ENCODE measurements at places on chromosomes 12 and 14.

DNA sequence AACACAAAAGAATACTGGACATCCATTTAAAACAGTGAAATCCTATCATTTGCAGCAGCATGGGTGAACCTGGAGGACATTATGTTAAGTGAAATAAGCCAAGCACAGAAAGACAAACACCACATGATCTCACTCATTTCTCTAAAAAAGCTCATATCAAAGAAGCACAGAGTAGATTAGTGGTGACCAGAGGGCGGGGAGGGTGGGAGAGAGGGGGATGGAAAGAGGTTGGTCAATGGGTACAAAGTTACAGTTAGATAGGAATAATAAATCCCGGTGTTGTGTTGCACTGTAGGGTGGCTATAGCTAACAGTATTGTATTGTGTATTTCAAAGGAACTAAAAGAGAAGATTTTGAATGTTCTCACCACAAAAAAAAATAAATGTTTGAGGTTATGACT is 52.4 kb downstream of the DUSP6 start:
- DNase-seq = no peak

GRCh38 chr14:83058068-83058467 is 1524.4 kb upstream of the SEL1L start:
- DNase-seq = no peak

DNA sequence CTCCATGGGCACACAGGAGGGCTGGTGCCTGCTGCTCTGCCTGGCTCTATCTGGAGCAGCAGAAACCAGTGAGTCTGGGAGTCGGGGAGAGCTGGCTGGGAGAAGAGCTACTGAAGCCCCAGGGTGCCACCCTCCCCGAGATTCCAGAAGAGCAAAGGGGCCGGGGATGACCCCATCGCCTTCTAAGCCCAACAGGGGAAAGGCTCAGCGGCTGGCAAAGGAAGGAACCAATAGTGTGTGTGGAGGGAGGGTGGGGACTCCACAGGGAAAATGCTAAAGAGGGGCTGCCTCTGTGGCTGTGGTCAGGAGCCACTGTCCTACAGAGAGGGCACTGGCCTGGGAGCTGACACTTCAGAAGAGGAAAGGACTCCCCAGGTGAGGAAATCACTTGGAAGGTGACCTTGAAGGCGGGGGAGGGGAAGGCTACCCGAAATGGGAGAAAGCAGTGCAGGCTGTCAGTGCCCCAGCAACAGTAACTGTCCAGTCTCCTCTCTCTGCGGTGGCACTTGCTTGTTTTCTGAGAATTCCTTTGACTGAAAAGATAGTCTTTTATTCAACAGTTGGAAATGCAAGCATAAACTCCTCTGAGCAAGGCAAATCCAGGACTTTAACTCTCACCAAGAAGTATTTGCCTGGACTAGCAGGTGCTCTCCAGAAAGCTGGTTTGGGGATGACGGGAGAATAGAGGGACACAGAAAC is 552 bp downstream of the TAPBPL start:
- DNase-seq = no peak

DNA sequence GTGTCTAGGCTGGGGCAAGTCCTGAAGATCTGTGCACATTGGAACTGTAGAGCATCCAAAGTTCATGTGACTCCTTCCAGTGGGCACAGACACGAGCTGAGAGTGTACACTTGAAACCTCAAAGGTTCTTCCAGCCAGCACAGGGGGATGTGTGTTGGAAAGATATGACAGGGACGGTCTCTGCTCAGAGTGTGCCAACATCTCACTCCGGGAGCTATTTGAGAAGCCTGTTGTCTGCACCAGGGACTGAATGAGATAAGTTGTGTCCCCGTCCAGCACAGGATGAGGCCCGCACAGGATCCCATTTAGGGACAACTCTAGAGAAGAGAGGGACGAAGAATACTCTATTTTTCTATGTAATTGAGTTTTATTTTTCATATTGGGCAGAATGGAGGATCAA is 136.3 kb downstream of the SNAPC1 start:
- no peak for DNase-seq

DNA sequence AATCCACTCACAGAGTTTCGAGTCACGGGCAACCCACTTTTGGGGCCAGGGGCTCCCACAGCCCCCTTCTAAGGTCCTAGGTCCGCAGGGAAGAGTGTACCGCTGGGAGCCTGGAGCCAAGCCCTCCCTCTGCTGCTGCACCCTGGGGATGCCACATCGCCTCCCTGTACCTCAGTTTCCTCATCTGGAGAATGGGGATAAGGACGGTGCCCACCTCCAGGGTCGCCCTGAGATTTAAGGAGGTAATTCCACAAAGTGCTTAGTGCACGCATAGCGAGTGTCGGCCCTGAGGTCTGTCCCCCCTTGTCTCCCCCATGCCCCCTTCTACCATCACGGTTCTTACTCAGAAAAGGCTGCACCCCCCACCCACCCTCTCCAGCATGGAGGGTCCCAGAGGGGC is 35.5 kb downstream of the NCOR2 start:
- DNase-seq = no peak

DNA sequence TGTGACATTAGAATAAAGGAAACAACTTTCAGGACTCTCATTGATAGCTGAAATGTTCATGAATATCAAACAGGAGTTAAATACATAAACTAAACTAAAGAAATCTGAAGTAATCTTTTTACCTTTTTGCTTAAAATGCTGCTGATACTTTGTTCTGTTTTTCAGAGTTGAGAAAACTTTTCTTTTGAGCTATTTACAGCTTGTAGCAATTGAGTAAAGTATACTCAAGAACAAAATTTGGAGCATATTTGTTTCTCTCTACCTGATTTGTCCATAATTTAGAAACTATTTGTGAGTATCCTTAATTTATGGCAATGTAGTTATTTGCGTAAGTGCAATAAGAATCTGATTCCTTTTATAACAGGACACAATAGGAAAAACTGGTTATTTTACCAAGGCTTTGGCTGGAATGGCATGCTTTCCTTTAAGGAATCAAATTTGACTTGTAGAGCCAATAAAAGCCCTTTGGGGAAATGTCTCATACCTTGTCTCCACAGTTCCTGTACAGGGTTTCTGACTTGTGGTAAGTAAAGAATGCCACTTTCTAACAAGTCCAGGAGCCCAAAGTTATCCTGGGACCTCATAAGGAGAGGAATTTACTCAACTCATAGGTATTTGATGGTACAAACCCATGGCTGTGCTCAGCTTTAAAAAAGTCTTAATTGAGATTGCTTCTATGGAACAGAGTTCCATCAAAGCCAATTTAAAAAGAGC is 195.7 kb downstream of the TMEM117 start:
- DNase-seq = no peak

- no peak for DNase-seq
These were observed 113.0 kb downstream of the PLEKHA5 start for GRCh38 chr12:19242581-19242980.

- DNase-seq = peak; percentile 47
These were observed 12.3 kb downstream of the ZFP36L1 start for GRCh38 chr14:68780358-68781160.

DNA sequence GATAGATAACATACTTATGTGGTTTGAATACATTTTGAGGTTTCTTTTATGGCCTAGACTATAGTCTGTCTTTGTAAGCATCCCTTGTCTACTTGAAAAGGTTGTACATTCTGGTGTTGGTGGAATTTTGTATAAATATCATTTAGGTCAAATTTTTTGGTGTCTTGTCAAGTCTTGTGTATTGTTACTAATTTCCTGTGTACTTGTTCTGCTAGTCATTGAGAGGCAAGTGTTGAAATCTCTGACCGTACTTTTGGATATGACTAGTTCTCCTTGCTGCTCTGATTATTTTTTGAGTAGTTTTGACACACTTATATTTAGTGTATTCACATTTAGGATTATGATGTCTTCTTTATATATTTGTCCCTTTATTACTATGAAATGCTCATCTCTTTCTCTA is 219.6 kb downstream of the CCDC91 start:
- no peak for DNase-seq

- DNase-seq = no peak
These were observed 39.8 kb downstream of the C12orf42 start for GRCh38 chr12:103456006-103456405.

DNA sequence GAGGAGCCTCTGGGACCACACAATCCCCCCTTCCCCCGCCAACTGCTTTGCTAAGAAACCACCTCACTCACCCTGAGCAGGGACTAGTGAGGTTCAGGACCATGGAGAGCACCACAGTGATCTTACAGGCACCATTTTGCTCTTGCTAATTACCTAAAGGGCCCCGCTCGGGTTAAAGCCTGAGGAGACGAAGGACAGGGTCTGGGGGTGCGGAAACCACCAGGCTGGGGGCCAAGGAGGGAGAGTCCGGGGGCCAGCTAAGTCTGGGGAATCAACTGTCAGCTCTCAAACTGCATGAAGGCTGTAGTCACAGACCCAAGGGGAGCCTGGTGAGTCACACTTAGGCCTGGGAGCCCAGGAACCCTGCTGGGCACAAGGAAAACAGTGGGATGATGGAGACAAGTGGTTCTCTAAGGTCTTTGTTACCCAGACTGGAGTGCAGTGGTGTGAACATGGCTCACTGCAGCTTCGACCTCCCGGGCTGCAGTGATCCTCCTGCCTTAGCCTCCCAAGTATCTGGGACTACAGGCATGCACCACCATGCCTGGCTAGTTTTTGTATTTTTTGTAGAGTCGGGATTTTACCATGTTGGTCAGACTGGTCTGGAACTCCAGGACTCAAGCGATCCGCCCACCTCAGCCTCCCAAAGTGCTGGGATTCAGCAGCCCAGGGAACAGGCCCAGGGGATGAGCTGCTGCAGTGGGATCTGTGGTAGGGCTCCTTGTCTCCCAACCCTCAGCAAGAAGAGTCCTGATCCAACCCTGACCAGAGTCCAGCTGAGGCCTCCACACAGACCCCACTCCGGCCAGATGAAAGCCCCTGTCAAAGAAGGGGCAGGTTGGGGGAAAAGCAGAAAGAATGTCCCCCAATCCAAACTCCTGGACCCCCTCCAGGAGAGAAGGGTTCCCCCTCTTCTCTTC is 98.8 kb downstream of the CALM1 start:
- DNase-seq = peak; percentile 90

- DNase-seq = no peak
These were observed 28.2 kb upstream of the CPSF6 start for GRCh38 chr12:69211160-69211559.

GRCh38 chr14:70901269-70901668 is 6.0 kb upstream of the PCNX1 start:
- no peak for DNase-seq

DNA sequence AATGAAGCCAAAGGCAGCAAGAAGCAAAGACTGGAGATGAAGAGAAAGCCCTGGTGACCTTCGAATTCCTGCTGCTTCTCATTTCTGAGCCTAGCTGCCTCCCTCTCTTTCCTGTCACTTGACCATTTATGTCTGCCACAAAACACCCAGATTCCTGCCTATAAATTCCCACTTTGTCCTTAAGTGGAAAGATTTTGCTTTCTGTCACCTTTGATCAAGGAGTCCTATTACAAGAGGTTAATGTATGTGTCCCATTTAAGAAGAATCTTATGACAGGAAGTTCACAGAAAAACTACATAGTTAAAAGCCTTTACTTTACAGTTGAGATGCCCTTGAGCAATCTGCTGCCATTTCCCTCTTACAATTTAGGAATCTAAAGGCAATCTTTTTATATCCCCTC is 155.7 kb downstream of the GALC start:
- DNase-seq = no peak
